ENCODE measurements at places on chromosomes 2 and 18. TPM values are rescaled to one million over a fixed set of nuclear protein-coding genes. Genes with fewer than 3 reads are reported as not detected.

- no peak overlapping the region for H3K4me3 ChIP-seq
- no peaks in the 10 kb centered on the region for H3K27me3 ChIP-seq
- H3K36me3 ChIP-seq: no peaks in the 10 kb centered on the region
- H3K27ac ChIP-seq: no peak overlapping the region
Observed at GRCh38 chr2:187971893-187972292, 319.8 kb upstream of the GULP1 start.

SLC23A3 gene
- 4.3 TPM for polyA plus RNA-seq

DNA sequence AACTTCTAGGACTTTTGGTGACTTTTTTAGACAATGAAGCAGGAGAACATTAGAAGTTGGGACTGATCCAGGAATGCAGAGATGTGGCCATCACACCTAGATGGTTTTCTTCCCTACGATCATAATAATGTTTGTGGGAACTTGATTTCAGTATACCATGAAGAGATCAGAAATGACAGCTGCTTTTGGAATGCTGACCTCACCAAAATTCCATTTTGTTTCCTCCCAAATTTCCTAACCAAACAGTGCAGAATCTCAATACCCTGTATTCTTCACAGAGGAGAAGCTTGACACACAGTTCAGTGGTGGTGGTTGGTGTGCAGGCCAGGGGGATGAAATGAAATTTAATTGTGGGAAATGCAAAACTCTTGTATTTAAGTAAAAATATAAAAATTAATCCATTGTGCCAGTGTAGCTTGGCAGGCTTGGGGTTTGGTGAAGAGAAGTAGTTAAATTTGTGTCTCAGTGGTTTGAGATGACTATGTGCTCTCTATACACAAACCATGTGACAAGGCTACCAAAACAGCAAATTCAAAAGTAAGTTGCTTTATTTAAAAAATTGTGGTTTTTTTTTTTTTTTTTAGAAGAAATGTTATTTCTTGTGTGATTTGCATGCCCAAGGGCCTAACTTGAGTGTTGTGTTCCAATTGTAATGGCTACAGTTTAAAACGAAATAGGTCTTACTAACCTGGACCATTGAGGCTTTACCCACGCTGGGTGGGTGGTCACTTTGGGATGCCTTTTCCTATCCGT, 252.4 kb downstream of the LPIN1 start:
- H3K27me3 ChIP-seq: no peaks in the 10 kb centered on the region
- no peak overlapping the region for H3K4me3 ChIP-seq
- DNase-seq: no peak
- H3K27ac ChIP-seq: no peak overlapping the region

FBXO41 gene
- polyA plus RNA-seq: 1.9 TPM

DNA sequence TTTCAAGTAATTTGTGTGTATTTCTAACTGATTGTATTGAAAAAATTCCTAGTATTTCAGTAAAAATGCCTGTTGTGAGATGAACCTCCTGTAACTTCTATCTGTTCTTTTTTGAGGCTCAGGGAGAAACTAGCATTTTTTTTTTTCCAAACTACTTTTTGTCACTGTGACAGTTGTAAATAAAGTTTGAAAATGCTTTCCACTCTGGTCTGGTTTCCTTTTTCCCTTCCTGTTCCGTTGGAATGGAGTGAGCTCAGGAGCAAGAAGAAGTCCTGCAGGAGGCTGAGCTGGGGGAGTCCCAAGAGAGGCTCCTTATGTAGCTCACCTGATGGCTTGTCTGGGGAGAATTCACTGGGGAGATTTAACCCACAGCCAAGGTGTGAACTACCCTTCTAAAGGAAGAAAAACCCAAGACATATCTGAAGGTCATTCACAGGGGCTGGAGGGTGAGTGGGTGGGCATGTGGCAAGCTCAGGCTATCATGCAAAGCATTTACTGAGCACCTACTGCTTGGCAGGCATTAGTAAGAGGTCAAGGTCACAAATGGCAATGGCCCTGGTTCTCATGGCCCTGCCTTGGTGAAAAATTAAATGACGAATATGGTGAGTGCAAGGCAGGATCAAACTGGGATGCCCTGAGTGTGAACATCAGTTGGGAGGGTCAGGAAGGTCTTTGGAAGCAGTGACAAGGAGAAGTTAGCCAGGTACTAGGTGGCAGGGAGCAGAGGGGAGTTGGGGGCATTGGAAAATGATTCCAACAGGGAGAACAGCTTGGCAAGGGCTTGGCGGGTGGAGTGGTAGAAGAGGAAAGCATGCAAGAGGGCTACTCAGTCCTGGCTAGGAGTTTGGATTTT, 28.7 kb downstream of the LBH start:
- peaks cover 28% of the 10 kb centered on the region for H3K36me3 ChIP-seq
- H3K27ac ChIP-seq: no peak overlapping the region
- H3K4me1 ChIP-seq: no peaks in the 10 kb centered on the region
- H3K27me3 ChIP-seq: no peaks in the 10 kb centered on the region

Measured in left lung (tissue), 14 donors.